ENCODE measurements at places on chromosomes 12 and 14.

- DNase-seq, result peak; percentile 54
Measured at GRCh38 chr14:58501214-58501816, 73.8 kb downstream of the KIAA0586 start.

GRCh38 chr12:11812241-11812585 lies 162.7 kb downstream of the ETV6 start:
- no peak for DNase-seq

DNA sequence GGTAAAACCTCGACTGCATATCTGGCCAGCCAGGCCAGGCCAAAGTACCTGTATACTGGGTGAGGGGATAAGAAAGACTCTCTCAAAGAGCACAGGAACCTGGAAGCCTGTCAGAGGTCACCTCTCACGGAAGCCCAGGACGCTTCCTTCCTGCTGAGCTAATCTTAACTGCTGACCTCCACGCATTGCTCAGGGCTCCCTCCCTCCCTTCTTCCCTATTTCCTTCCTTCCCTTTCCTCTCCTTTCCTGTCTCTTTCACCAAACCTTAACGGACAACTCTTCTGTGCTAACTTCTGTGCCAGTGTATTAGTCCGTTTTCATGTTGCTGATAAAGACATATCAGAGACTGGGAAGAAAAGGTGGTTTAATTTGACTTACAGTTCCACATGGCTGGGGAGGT lies 14.8 kb upstream of the RNASE10 start:
- DNase-seq, result no peak

DNA sequence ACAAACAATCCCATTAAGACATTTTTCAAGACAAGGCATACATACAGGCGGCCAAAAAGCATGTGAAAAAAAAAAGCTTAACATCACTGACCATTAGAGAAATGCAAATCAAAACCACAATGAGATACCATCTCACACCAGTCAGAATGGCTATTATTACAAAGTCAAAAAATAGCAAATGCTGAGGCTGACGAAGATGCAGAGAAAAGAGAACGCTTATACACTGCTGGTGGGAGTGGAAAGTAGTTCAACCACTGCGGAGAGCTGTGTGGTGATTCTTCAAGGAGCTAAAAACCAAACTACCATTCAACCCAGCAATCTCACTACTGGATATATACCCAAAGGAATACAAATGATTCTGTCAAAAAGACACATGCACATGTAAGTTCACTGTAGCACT lies 216.7 kb downstream of the FOXG1 start:
- DNase-seq, result no peak

- DNase-seq, result no peak
Measured at GRCh38 chr12:67647799-67648520, 585 bp upstream of the DYRK2 start.

GRCh38 chr12:123983822-123984485 lies 10.9 kb downstream of the ZNF664 start:
- DNase-seq, result no peak
